ENCODE measurements at places on chromosomes 11 and 22. TPM values are rescaled to one million over a fixed set of nuclear protein-coding genes. Genes with fewer than 3 reads are reported as not detected.

- DNase-seq = peak; percentile 32
Measured at GRCh38 chr11:76637491-76638269, 32.9 kb downstream of the LRRC32 start.

DNA sequence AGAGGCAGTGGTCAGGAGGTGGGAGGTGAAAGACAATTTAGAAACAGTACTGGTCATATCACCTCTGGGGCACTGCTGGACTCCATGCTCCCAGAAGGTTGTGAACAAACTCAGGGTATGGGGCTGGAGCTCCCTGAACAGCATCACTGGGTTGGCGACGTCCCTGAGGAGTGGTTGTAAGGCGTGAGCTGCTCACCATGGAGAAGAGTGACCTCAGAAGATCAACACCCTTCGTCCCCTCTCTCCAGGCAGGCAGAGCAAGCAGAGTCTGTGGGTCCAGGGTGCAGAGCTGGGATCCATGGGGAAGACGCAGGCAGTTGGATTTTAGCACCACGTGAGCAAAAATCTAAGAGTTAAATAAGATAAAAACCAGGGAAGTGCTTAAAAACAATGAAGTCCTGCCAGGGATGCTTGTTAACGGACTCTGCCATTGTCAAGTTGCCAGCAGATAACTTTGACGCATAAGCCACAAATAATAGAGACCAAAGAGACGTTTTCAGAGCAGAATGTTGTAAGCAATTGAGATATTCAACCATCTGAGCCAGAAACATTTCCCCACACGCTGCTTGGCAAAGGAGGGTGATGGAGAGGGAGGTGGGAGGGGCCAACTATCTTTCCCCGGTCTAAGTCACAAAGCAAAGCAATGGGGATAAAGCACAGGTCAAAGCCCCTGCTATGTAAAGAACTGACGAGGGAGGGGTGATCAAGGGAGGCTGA, 13.6 kb downstream of the PNPLA5 start:
- no peak for DNase-seq

PRR33 gene
- total RNA-seq = not detected

DNA sequence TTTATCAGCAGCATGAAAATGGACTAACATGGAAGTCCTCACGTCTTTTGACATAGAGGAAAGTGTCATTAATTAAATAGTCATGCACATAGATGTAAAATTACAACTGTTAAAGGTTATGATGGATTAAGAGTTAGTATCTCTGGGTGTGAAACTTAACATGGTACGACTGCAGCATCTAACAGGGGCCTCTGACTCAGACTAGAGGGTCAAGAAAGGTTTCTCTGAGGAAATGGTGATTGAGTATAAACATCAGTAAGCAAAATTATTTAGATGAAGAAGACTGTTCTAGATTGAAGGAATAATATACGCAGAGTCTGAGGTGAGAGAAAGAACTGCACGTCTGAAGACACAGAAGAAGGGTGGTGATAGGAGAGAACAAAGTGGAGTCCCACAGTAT, 42.1 kb upstream of the GAB2 start:
- no peak for DNase-seq

GRCh38 chr11:34303028-34303570, 54.7 kb downstream of the ABTB2 start:
- no peak for DNase-seq

DNA sequence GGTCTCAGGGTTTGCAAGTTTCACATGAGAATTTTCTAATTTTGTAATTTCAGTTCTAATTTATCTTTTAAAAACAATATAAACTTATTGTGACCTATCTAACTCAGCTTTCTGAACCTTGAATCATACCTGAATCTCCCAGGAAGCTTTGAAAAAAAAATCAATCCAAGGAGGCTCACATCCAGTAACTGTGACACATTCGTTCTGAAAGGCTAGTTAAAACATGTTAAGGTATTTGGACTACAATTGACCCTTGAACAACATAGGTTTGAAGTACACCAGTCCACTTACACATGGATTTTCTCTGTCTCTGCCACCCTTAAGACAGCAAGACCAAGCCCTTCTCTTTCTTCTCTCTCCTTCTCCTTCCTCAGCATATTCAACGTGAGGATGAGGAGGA, 40.0 kb downstream of the DDI1 start:
- no peak for DNase-seq

ASRGL1 gene
- 44.5 TPM for total RNA-seq

DNA sequence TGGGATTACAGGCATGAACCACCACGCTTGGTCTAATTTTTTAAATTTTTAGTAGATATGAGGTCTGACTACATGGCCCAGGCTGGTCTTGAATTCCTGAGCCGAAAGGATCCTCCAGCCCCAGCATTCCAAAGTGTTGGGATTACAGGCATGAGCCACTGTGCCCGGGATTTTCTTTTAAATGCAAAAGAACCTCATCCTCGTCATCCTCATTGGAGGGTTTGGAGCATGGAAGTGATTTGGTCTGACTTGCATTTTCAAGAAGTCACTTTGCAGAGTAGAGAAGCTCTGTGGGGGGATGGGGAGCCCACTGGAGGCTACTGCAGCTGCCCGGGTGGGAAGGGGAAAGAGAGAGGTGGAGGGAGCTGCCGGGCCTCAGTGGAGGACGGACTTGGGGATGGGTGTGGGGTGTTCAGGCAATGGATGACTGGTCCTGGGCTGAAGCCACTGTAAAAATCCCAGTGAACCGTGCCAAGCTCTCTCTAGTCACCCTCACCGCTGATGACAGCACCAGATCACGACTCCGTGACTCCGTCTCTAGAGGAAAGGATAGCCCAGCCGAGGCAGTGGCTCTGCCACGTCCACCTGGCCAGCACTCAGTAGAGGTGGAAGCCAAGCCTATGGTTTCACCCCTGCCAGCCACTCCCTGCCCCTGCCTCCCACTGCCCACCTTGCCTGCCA, 32.8 kb upstream of the SLC22A12 start:
- DNase-seq = no peak

LARGE1 gene
- total RNA-seq = 51.3 TPM

DNA sequence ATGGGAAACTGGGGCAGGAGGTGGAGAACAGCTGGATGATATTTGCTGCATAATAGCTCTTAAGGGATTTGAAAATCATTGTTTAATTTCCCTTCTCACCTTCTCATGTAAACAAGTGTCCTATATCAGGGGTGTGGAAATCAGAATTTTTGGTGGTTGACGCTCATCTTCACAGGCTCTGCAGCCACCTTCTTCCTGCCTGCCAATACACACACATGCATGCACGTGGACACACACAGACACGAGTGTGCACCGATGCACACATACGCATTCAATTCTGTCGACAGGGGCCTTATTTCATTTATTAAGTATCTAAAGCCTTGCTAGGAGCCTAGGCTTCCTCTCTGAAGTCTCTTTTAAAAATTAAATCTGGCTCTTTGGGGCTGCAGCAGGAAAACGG, 349.4 kb upstream of the NCAM1 start:
- no peak for DNase-seq

- DNase-seq = no peak
Measured at GRCh38 chr11:114296605-114297372, 590 bp downstream of the NNMT start.

DNA sequence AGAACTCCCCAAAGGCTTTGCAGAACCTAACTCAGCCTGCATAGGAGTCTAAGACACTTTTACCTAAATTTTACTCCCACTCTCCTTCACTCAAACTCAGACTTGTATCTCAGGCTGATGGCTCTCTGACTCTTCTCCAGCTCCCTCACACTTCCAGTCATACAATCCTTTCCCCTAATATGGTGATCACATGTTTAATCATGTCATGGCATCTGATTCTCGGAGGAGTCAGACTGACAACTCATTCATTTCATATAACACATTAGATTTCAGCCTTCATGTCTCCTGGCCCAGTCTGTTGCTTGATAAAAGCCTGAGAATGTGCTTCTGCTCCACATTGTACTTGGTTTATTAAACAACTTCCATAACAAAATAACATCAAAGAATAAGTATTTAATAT, 1503.9 kb upstream of the TENM4 start:
- DNase-seq = no peak

GDPD5 gene
- not detected for total RNA-seq

DNA sequence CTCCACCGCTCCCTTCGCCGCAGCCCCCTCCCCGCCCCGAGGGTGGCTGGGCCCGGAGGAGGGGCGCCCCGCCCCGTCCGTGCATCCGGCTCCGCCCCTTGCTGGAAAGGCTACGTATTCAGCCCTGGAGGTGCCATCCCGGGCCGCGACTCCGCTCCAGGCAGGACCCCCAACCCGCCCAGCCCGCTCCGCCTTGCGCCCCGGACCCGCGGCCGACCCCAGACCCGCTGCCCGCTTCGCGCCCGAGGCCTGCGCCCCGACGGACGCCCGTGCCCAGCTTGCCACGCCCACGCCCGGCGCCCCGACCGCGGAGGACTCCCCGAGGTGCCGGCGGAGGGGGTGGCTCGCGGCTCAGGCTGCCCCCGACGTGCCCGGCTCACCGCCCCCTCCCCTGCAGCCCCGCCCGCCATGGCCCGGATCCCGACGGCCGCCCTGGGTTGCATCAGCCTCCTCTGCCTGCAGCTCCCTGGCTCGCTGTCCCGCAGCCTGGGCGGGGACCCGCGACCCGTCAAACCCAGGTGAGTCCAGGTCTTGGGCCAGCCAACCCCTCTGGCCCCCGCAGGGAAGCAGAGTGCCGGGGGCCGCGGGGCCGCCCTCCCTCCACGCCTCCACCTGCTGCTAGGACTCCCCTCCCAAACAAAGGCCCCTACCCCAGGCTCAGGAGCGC, at the start of gene ADM2:
Gene ADM2 (plus strand): TSS at position 104 of the 667 bp plus-strand sequence. CDS start 305 bp downstream, at position 409.
- peak; percentile 73 for DNase-seq

Data from transverse colon (tissue), 4 donors.